HS-5 (cell line): ENCODE measurements at places on chromosomes 6 and 20.
A peak's percentile ranks its signal among the peaks of the same experiment; 100 is the strongest.

DNA sequence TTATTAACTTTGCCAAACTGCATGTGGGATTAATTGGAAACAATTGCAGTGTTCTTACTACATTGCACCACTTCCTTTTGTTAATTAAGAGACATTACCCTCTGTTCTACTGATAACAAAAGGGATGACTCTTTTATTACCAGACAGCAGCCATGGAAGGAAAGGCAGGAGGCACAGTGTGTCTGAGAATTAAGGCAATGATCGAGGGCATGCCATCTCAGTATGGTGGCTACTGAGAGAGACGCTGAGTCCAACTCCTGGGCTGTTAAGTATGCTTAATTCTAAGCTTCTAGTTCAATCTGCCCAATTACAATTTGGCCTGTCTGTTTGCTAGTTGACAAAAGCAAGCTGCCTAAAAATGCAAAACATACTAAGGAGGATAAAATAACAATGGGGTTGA lies 227.4 kb downstream of the PHACTR1 start:
- DNase-seq: no peak

- DNase-seq: no peak
Observed at GRCh38 chr20:62529896-62530642, 54.3 kb upstream of the GATA5 start.

DNA sequence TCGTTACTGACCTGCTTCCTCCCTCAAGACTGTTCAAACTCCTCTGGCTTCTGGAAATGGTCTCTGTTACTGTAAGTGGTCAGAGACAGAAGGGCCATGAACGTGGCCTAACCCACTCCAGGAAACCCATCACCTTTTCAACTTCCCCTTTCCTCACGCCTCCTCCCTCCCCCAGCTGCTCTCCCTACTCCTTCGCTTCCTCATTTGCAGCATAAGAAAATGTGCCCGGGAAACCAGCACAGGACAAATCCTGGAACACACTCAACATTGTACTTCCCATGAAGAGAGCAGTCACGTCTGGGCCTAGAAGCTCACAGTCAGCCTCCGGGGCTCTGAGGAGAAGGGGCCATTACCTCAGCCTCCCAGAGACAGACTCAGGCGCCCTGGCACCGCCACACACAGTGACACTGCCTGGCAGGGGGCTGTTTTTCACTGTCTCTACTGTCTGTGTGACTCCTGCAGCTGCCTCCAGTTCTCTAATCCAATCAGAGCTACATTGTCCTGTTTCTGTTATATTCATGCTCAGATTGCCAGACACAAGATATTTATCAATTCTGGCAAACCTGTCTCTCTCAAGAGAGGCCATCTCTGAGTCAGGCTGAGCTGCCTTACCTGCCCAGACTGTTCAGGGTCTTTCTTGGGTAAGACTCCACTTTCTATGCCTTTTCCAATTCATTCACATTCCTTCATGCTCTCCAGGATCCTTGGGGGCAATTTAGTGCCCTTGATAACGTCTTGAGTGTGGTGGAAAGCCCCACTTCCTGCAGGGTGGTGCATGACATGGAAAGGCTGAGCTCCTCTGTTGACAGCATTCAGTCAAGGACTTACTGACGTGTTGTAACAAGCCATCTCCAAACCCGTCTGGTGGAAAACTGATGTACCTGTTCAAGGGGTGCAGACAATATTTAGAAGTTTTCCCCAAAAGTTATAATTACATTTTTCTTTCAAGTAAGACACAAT lies 242.2 kb downstream of the HIVEP2 start:
- no peak for DNase-seq

DNA sequence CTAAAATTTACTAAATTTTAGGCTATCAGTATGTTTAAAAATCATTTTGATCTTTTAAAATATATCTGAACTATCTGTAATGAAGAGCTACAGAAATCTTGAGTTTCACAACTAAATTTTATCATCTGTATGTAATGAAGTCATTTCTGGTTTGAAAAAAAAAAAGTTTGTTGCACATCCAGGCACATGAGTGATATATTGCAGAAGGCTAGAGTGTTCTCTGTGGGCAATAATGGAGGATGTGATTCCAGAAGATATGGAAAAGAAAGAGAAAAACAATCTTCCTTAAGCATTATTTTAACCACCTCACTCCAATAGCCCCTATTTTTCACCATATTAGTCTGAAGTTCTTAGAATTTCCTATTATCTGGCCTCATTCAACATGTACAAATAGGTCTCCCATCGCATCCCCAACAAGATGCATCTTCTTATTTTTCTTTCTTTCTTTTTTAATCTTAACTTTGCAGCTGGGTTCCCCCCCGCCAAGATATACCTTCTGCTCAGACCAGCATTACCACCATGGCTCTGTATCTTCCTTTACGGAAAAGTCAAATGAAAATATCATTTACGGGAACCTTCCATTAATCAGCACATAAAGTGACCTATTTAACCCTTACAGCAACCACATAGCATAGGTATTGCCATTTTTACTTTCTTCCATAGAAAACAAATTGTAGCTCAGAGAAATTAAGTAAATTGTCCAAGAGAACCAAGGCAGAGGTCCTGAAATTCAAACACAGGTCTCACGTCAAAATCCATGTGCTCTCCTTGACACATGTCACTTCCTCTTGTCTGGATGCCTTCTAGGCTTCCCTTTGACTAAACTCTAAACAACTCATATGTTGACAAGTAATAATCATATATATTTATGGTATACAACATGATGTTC lies 116.9 kb downstream of the KIF13A start:
- no peak for DNase-seq

- DNase-seq: no peak
Observed at GRCh38 chr6:81708113-81708699, 44.3 kb downstream of the TENT5A start.

GRCh38 chr6:3712827-3713665 lies 38.5 kb downstream of the PXDC1 start:
- DNase-seq: no peak

DNA sequence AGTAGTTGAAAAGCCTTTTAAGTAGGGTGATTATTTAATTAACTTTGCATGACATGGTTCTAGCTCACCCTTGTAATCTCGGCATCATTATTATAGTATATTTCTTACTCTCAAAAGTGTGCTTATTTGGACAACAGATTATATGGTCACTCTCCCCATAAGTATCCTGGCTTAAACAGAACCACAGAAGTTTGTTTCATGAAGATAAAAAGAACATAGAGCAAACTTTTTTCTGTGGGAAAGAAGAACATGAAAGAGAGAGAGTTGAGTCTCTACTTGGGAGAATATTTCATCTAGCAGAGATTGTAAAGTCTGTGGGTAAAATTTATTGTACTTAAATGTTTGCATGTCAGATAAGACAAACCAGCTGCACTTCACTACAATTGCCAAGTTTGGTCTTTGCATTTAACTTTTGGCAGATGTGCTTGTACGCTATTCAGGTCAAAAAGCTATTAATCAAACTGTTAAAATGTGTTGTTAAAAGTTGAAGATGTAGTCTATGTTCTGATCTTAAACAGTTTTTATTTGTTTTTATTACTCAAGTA lies 33.4 kb upstream of the PRIM2 start:
- no peak for DNase-seq

DNA sequence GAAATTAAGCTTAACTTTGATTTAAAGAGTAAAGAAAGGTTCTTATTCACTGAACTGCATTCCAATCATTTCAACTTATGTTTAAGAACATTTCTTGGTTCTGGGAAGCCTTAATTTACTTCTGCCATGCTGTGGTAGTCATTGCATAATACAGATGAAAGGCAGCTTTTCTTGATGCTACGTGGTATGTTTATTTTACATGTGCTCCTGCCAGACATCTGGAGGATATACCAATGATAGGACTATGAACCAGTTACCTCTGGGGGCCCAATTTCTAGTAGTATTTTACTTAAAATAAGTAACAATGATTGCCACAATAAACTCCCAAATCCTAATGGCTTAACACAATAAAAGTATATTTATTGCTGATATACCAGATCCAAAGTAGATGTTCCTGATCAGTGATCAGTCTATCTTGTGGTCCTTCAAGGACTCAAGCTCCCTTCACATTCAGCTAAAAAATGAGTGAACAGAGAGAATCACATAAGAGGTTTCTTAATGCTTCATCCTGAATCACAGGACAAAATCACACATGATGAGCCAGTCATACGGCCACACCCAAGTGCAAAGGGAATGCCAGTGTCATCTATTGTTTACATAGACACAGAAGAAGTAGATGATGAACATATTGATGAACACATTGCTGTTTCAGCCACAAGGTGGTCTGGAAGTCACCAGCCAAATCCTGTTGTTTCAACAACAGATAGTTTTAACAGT lies 56.5 kb upstream of the CCN2 start:
- DNase-seq: peak; percentile 53

- DNase-seq: no peak
Observed at GRCh38 chr6:136792095-136792409, 225 bp downstream of the MAP3K5 start.

DNA sequence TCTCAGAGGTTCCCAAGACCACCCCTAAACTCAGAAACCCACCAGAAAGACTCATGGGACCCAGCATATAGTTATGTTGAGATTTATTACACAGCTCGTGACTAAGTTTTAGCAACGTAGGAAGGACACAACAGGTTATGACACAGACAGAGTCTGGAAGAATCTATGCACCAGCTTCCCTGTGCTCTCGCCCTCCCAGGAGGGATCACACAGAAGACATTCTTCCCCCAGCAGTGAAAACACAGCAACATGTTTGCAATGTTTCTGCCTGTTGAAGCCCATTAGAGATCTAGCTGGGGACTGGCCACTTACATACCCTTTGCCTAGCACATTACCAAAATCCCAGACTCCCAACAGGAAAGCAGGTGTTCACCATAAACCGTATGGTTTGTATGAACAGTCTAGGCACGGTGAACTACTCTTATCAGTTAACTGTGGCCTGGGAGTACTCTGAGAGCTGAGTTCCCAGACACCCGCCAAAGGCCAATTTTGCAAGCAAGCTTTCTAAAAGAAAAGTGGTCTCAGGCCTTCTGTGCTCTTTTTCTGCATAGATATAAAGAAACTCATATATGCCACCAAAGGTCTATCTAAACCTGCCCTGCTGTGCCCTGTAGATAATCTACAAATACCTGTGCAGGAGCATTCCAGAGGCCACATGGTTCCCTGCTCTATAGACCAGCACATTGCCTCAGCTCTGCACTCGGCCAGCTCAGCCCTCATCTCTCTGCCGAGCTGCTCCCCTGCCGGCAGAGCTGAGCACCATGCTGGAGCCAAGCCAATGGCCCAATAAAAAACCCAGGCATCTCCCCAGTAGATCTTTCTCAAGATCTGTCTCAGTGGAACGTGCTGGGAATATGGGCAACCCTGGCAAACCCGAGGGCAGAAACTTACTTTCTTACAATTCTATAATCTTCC lies 69.6 kb upstream of the SMIM28 start:
- no peak for DNase-seq

DNA sequence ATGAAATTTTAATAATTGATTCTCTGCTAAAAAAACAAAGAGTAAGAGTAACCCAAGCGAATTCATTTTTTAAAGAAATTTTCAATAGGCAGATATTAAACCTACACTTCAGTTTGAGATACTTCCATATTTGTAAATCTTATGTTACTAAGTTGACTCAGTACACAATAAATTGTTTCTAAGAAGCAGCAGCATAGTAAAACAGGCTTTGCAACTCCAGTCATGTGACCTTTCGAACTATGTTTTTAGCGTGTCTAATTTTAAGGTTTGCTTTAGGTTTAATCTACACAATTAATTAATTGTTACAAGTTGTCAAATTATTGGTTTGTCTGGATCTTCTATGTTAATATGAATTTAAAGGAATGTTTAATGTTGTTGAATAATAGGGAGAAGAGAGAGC lies 708.9 kb upstream of the CITED2 start:
- DNase-seq: no peak

DNA sequence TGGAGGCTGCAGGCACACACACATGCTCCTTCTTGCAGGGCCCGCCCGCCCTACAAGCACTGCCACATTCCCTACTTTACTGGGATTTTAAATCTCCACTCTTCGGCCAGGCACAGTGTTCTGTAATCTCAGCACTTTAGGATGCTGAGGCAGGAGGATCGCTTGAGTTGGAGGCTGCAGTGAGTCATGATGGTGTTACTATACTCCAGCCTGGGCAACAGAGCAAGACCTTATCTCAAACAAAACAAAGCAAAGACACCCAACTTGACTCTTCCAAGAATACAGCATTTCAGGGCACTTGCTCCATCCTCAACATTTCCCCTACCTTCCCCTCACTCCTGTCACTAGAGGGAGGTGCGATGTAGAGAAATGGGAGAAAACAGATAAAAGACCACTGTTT lies 194.0 kb downstream of the MYLK4 start:
- DNase-seq: no peak

DNA sequence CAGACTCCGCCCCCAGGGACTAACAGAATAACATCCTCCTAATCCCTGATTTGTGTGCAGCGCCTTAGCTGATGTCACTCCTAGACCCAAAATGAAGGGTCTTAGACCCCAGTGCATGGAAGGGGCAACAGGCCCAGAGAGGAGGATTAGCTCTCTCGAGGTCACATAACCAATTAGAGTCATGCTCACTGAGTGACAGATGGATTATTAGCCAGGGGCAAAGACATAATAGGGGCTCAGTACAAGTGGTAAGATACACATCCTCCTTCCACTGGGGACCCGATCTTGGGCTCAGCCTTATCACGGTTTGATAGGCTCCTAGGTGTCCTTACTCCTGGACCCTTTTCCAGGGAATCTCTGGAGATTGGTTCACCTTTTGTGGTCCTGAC lies 858 bp downstream of the TP53INP2 start:
- no peak for DNase-seq

DNA sequence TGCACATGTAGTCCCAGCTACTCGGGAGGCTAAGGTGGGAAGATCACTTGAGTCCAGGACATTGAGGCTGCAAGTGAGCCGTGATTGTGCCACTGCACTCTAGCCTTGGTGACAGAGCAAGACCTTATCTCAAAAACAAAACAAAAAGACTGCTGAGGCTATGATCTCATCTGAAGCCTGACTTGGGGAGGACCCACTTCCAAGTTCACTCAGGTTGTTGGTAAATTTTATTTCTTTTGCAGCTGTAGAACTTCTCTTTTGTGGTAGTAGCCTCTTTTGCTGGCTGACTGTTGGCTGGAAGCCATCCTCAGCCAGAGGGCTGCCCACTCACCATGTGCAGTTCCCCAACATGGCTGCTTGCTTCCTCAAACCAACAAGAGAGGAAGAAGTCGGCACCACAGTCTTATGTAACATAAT lies 36.8 kb upstream of the ME1 start:
- DNase-seq: no peak

DNA sequence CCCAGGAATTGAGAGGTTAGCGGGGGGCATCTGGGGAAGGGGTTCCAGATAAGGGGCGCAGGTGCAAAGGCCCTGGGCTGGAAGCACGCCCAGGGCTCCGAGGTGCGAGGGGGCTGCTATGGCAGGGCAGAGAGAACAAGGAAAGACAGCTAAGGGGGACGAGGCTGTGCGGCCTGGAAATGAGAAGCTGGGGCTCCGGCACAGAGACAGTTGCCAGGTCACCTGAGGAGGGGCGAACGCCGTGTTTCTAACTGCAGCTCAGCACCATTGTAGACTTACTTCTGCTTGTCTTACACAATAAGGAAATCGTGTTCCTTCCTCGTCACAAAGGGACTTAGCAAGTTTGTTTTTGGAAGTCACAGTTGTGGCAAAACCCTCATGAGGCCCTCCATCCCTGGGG lies 68.9 kb upstream of the TBXT start:
- DNase-seq: no peak
